ENCODE measurements at places on chromosomes 12 and 14.

DNA sequence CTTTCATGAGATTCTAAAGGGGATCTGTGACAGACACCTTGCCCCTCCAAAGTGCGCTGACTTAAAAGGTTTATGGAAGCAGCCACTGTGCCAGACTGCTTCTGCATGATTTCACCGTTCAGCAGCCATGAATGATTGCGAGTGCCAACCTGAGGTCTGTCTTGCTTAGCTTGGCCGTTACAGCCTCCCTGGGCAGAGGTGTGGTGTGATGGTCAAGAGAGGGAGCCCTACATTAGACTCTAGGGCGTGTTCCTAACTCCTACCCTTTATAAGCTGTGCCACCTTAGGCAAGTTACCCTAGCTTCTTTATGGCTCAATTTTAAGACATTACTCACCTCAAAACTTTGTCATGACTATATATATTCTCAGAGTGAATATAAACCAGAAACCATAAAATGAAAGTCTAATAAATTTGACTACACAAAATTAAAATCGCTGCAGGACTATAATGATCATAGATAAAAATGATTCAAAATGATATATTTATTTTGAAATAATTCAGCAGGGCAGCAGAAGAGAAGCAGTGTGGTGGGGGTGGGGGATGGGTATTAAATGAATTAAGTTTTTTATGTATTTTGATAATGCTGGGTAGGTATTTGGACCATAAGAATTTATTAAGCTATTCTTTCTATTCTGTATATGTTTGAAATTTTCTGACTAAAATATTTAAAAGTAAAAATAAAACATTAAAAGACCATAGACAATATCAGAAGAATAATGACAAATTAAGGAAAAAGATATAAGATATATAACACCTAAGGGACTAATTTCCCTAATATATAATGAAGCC, 47.7 kb upstream of the MBIP start:
- DNase-seq: no peak

DNA sequence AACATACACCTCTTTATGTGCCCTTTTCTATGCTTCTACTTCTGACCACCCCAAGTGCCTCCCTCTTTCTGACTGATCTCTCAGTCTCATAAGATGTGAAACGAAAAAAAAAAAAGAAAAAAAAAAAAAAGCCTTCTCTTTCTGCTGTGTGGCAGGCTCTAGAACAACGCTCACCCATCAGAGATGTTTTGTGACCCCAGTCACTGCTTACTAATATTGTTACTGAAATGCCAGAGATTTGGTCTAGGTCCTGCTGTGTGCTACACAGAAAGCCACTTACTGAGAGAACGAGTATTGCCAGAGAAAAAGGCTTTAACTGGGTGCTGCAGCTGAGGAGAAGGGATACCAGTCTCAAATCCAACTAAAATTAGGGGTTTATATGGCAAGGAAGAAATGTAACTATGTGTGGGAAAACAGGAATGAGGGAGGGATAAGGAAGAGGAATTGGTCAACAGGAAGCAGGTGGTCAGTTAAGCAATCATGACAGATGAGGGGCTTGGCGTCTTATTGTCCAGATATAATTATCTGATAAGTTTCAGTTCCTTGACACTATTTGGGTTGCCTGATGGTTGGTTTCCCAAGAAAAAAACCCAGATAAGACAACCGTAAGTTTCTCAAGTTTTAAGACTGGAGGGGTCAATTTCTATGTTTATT, 149.0 kb downstream of the NAV3 start:
- DNase-seq: no peak

GRCh38 chr12:41904041-41904440, 240.6 kb downstream of the GXYLT1 start:
- DNase-seq: no peak

DNA sequence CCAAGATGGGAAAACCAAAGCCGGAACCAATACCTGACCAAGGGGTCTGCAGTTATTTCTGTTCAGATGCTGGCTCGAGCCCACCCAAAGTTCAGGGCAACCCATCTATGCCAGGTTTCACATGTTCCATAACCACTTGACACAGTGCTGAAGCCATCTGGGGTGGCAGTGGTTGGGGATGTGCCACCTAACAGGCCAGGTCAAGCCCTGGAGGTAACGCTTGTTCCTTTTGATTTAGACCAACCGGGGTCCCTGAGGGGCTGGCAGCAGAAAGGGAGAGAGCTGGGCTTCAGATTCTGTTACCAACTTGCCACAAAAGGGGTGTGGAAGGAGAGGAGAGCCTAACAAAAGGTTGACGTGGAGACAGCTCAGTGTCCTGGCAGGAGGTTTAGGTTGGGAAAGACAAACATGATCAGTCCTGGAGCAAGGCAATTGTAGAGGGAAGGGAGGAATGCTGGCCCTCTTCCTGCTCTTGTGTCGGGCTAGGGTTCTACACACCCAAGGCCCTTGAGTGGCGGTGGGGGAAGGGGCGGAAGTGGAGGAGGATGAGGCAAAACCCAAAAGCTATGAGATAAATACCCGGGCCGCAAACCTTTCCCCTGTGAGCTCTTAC, 31.9 kb downstream of the CACNA2D4 start:
- DNase-seq: no peak

DNA sequence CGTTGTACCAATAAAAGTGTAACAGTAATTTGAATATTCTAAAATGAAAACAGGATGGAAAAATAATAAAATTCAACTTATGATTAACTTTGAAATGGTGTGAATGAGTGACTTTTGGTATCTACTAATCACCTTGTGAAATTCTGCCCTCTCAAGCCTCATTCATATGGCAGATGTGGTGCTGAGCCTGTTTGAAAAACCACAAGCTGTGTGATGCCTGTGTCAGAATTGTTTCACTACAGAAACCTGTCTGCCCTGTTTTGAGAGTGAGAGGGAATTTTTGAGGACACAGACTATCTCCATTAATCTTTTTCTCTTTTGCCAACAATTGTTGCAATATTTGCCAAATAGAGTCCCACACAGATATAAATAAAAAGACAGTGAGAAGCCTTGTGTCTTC, 3.9 kb upstream of the RNU6-7 start:
- DNase-seq: peak; percentile 75

All from epithelial cell of esophagus (primary cell).